Retina (tissue), 1 donor: ENCODE measurements at places on chromosomes 3 and 15.

- DNase-seq: no peak
These were observed 1.9 kb upstream of the VWA5B2 start for GRCh38 chr3:184227481-184227935.

DNA sequence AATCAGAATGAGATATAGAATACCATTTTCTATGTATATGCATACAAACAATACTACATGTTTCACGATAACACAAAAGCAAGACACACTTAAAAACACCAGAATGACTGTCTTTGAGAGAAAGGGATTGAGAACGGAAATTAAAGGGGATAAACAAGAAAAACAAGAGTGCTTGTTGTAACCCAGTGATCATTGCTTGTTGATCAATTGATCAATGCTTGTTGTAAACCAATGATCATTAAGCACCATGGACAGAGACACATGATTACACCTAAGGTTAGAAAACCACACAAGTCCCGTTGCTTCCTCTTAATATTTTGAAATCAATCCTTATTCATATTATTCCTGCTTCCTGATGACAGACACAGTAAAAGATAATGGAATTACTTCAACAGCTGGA lies 1.1 kb upstream of the OR4F15 start:
- no peak for DNase-seq

GRCh38 chr3:171068658-171069057 lies 42.1 kb upstream of the SLC2A2 start:
- DNase-seq: no peak

GRCh38 chr3:136546720-136547119 lies 205.5 kb downstream of the STAG1 start:
- DNase-seq: no peak

DNA sequence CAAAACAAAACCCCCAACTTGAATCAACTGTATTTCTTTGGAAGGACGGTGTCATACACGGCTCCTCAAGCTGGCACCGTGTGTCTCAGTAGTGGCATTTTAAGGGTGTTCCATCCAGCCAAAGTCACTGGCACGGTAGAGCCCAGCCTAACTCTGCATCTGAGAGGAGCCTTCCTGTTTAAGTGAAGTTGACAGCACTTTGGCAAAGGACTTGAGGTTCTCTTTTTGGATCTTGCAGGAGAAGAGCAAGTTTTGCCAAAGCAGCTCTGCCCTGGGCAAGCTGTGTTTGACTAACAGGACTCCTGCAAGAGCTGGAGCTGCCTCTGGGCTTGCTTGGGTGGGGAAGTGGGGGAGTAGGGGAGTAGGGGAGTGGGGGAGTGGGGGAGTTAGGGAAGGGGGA lies 109.6 kb upstream of the FEZF2 start:
- no peak for DNase-seq

DNA sequence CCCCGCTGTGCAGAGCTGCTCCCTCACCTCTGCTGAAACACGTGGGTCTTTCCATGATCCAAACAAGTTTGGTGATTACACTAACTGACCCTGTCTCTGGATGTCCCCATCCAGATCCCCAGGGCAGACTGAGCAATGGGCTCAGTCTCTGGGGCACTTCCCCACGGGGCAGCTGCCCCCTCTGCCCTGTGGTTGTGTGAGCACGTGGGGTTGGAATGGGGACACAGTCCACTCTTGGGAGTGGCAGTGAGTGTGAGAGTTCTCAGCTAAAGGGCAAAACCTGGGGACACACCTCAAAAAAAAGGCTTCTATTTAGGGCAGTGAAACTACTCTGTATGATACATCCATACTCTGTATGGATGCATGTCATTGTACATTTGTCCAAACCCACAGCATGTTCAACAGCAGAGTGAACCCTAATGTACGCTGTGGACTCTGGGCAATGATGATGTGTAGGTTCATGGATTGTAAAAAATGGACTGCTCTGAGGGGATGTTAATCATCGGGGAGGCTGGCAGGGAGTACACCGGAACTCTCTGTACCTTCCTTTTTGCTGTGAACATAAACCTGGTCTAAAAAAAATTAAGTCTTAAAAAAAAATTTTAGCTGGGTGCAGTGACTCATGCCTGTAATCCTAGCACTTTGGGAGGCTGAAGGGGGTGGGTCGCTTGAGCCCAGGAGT lies 49.9 kb upstream of the BLM start:
- DNase-seq: no peak

GRCh38 chr3:113070681-113071113 lies 79.9 kb downstream of the GTPBP8 start:
- DNase-seq: no peak

- no peak for DNase-seq
These were observed 53.6 kb downstream of the TASOR start for GRCh38 chr3:56629451-56629850.

GRCh38 chr3:123629747-123630047 lies 44.8 kb upstream of the HACD2 start:
- no peak for DNase-seq

DNA sequence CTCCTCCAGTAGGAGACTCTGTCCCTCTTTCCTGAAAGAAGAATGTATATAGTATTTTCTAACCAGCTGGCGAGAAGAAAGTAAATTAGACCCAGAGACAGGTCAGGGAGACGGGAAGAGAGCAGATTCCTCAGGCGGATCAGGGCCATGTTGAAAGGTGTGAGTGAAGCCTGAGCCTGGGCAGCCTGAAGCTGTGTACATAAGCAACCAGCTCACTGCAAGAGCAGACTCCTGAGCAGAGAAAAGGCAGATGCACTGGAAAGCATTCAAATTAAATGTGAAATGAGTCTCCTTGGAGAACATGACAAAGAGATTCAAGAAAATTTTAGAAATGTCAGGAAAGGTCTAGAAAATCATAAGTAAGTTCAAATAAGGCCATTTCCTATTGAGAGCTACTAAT lies 165.8 kb downstream of the GOLIM4 start:
- no peak for DNase-seq

GRCh38 chr15:84752700-84753099 lies 4.3 kb downstream of the ZNF592 start:
- DNase-seq: no peak
